ENCODE measurements at places on chromosomes 16 and 17.

- DNase-seq: no peak
Measured at GRCh38 chr16:22732400-22732799, 81.6 kb upstream of the HS3ST2 start.

- peak; percentile 66 for DNase-seq
Measured at GRCh38 chr16:56916571-56917403, 15.2 kb upstream of the HERPUD1 start.

GRCh38 chr16:89491238-89491869, 993 bp upstream of the ANKRD11 start:
- DNase-seq: peak; percentile 26

DNA sequence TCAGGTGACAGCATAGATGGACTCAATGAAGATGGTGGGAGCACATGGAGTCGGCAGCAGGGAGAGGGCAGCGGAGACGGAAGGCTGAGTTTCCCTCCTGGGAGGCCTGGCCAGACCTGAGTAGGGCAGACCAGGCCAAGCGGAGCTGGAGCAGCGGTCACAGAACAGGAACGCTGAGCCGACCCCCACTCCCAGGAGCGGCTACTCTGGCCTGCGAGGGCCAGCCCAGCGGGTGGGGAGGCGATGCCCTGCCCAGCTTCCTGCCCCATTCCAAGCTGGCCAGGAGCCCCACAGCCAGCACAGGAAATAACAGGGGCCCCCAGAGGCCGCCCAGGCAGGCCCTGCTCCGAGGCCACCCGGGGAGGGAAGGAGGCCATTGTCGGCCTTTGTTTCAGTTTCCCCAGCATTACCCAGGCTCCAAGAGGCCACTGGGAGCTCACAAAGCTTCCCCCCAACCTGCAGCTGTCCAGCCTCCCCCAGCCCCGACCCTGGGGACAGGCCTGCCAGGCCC, 79.8 kb downstream of the ZNF423 start:
- DNase-seq: no peak

GRCh38 chr17:83145358-83145738, 65.9 kb downstream of the METRNL start:
- DNase-seq: no peak

DNA sequence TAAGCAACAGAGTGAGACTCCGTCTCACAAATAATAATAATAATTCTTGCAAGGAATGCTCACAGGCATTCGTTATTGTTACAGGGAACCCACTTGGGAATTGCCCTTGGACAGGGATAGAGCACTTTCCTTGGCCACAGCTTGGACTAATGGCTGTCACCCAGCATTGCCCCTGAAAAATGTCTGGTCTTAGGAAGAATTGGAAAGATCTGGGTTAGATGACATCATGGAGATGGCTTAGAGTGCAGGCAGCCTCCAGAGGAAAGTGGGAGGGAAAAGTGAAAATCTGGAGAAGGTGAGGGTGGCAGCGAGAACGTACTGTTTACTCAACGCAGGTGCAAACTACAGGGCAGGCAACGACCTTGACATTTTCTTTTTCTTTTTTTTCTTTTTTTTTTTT, 59.3 kb upstream of the MRTFB start:
- DNase-seq: no peak

GRCh38 chr17:21278450-21279197, 5.9 kb upstream of the MAP2K3 start:
- peak; percentile 50 for DNase-seq

DNA sequence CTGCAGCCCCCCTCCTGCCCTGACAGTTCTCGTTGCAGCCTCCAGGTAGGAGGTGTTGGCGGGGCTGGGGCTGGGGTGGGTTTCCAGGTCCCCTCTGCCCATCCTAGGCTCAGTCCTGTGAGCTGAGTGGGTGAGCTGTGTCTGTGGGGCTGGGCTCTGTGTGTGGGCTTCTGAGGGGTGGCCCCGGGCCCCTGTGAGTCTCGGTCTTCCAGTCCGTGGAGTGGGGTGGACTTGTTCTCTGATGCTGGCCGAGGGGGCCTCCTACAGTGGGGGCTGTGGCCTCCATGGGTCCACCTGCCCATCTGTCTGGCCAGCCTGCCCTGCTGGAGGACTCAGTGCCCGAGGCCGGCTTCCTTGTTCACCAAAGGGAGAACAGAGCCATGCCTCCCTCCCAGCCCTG, 32.7 kb downstream of the SOX8 start:
- no peak for DNase-seq

GRCh38 chr17:54974759-54975158, 6.2 kb downstream of the STXBP4 start:
- DNase-seq: no peak

DNA sequence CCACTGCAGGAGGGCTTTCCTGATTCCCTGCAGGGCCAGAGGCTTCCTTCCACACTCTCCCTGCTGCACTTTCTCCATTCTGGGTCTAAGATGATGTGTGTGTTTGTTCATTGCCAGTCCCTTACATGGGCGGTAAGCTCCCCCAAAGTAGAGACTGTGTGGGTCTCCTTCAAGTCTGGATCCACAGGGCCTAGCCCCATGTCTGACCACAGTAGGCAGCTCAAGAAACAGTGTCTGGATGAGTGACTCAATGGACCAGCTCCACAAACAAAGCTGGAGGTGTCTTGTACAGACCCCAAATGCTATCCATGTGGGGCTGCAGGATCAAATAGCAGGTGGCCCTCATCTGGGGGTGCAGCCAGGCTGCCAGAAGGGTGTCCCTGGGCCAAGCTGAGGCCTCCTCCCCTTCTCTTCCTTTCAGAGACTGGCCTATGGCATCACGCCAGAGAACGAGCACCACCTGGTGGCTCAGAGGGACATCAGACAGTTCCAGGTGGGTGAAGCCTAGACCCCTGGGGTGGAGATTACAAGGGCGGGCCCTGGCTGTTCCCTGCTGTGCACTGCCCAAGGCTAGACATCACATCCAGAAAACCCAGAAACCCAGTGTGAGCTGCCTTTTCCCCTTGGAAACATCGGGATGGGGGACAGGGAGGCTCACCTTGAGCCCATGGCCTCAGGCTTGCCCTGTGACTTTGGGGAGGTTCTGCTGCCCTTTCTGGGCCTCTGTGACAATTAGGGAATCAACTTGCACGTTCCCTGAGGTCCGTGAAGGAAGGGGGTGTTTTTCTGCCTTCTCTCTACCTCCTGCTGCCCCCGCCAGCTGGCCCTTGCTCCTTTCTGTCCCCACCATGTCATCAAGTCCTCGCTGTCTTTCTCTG, 45.9 kb downstream of the SLC6A2 start:
- DNase-seq: peak; percentile 33

- no peak for DNase-seq
Measured at GRCh38 chr17:6568184-6568758, 11.9 kb upstream of the PITPNM3 start.

GRCh38 chr17:40810494-40810893, 10.7 kb upstream of the KRT28 start:
- no peak for DNase-seq
